NCI-H1417 treated with DMSO at 0.1 percent for 48 hours (cell line): ENCODE measurements at places on chromosomes 12 and 14.

DNA sequence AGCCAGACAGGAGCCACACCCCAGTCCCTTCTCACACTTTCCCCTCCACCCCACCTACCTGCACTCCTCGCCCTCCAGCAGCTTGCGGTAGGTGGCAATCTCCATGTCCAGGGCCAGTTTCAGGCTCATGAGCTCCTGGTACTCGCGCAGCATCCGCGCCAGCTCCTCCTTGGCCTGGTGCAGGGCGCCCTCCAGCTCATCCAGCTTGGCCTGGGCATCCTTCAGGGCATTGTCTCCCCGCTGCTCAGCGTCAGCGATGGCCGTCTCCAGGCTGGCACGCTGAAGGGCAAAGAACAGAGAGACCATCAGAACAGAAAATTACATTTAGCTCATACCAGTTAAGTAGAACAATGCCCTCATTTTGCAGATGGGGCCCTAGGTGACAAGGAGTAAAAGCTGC lies 5.5 kb downstream of the KRT74 start:
- no peak for DNase-seq

DNA sequence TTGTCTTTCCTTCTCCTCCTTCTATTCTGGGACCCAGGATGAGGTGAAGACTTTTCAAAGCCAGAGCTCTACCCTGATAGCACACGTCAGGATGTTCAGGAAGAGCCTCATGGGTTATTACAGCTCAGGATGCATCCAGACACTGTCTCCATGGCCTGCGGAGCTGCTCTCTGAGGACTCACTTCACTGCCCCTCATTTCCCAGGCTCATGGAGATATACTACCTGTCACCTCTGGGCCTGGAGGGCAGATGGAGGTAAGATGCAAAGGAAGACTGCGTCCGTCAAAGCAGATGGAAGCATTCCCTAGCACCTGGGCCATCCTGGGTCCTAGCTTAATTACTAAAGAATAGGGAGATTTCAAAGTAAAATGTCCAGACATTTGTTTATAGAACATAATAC lies 32.6 kb downstream of the STON2 start:
- no peak for DNase-seq

- DNase-seq, result no peak
Measured at GRCh38 chr14:91388551-91388975, 29.1 kb downstream of the CCDC88C start.

DNA sequence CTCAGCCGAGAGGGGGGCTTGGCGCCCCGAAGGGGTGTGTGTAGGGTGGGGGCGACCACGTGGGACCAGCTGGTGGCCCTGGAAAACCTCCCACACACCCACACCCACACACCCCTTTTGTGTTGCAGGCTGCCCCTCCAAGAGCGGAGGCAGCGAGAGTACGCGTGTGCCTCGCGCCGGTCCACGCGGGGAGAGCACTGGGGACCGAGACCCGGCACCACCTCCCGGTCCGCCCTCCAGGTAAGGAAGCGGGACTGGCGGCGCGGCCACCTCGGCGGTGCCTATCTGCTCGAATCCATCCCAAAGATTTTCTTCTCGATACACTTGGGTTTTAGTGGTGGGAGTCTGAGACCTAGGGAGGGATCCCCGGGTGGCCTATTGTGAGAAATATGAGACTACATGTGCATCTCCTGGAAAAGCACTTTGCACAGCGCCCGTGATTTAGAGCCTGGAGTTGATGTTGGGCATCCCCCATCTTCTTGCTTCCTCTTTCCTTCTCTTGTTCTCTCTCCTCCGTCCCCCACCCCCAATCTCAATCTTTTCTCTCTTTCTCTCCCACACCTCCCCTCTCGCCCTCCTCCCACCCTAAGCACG lies 393 bp downstream of the SYT1 start:
- DNase-seq, result no peak

- no peak for DNase-seq
Measured at GRCh38 chr14:47262801-47263200, 412.6 kb downstream of the MDGA2 start.
